Psoas muscle (tissue), 8 donors: ENCODE measurements at places on chromosomes 2 and 18. TPM values are rescaled to one million over a fixed set of nuclear protein-coding genes. Genes with fewer than 3 reads are reported as not detected.

Gene LOXL3
- 1.2 TPM for total RNA-seq

Gene TLX2
- not detected for total RNA-seq

Gene EML6
- 8.0 TPM for total RNA-seq

Gene SCN7A
- 2.5 TPM for total RNA-seq

Gene SIX3
- total RNA-seq: not detected

Gene CD28
- 0.17 TPM for total RNA-seq

GRCh38 chr2:119696005-119696404 is 17.0 kb downstream of the TMEM177 start:
- H3K27me3 ChIP-seq: no peaks in the 10 kb centered on the region
- H3K27ac ChIP-seq: no peak overlapping the region
- peaks cover 5% of the 10 kb centered on the region for H3K4me1 ChIP-seq
- no peaks in the 10 kb centered on the region for H3K36me3 ChIP-seq

DNA sequence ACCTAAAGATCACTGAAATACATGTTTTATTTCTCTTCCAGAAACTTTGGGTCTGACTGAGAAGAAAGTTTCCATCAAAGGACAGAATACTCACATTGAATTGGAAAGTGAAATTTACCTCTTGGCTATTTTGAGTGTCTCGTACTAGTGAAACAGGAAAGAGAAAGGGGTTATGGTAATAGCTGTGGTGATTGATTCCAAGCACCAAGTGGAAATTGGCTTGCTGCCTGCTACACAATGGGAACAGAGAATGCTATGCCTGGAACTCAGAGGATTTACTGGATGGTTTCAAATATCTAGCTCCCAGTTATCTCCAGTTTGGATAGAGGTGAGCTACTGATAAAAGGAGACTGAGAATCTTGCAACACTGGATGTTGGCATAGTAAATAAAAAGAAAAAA is 492.8 kb upstream of the FSIP2 start:
- no peak overlapping the region for H3K27ac ChIP-seq
- H3K36me3 ChIP-seq: no peaks in the 10 kb centered on the region
- no peaks in the 10 kb centered on the region for H3K4me1 ChIP-seq
- H3K27me3 ChIP-seq: no peaks in the 10 kb centered on the region
- H3K4me3 ChIP-seq: no peak overlapping the region
- DNase-seq: no peak

DNA sequence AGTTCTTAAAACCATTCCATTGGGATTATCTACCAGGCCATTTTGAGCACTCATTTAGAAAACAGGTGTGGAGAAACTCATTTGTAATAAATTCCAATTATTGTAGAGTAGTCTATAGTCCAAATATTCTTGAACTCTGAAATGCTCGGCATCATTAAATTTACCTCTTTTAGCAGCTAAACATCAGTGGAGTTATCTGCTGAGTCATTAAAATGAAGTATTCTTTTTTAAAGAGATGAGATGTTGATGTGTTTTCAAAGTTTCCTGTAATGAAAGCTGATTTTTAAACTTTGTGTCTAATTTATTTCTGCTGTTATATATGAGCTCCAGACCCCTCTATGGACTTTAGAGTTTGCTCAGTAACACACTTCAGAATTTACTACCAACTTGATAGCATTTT is 1635.2 kb downstream of the SUCLG1 start:
- no peak for DNase-seq
- no peaks in the 10 kb centered on the region for H3K27me3 ChIP-seq
- no peak overlapping the region for H3K4me3 ChIP-seq
- no peaks in the 10 kb centered on the region for H3K4me1 ChIP-seq

DNA sequence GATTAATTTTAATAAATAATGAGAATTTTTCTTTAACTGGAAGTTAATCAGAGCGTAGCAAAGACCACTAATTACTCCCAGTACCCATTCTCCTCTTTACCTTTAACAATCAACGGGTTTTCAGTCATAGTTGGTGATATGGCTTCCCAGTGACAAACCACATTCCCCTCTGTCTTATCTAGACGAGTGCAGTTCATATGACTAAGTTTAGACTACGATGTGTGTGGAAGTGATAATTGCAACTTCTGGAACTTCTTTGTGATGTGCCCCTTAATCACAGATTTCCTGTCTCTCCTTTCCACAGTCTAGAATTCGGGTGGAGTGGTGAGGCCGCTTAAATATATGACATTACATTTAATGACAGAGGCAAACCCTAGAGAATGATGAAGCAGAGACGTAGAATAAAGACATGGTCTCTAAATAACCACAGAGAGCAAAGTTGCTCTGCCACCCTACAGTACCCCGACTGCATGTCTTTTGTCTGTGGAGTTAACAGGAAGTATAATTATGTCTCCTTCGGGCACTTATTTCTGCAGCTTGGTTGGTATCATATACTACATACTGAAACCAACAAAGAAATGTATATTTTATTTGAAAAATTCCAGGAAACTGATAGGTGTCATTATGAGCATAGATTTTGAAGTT is 693.3 kb upstream of the CDH7 start:
- no peaks in the 10 kb centered on the region for H3K36me3 ChIP-seq
- no peak overlapping the region for H3K27ac ChIP-seq
- no peaks in the 10 kb centered on the region for H3K4me1 ChIP-seq
- H3K4me3 ChIP-seq: no peak overlapping the region

DNA sequence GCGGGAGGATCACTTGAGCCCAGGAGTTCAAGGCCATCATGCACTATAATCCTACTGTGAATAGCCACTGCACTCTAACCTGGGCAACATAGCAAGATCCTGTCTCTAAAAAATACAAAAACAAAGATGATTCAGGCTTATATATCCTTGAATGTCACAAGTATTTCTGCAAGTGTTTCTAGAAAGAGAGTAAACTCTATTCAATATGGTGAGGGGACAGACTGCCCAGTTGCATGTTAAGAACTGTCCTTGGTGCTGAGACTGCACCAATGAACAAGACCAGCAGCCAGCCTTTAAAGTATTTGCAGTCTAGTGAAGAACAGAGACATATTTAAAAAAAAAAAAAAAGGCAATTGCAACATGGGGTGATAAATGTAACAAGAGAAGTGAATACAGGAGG is 16.4 kb downstream of the MAP3K19 start:
- no peak overlapping the region for H3K4me3 ChIP-seq
- DNase-seq: no peak
- H3K27ac ChIP-seq: no peak overlapping the region
- H3K36me3 ChIP-seq: no peaks in the 10 kb centered on the region

- H3K4me1 ChIP-seq: no peaks in the 10 kb centered on the region
- H3K4me3 ChIP-seq: no peak overlapping the region
- no peak for DNase-seq
- no peaks in the 10 kb centered on the region for H3K36me3 ChIP-seq
Observed at GRCh38 chr2:31054842-31055388, 83.3 kb downstream of the GALNT14 start.

DNA sequence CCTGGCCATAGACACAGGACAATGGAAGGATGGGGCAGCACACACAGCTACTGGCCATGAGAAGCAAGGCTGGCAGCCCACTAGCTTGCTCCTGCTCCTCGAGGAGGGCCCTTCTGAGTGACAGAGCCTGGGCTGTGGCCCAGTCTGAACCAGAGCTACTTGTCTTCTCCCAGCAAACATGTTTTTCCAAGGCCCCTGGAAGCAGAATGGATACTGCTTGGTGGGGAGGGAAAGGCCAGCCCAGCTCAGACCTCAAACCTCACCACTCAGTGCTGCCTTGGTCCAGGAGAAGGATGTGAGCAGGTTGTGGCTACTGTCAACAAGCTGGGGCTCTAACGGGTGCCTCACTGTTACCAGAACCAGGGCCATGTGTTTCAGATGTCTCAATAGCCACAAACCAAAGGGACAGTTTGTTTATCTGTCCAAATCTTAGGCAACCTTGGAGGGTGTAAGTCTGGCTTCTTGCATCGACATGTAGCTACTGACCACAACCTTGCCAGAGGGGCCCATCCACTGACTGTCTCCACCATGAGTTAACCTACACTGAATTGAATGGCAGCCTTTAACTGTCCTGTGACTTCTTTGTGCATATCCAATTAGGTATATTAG is 98.6 kb downstream of the TGFA start:
- H3K4me1 ChIP-seq: no peaks in the 10 kb centered on the region
- no peaks in the 10 kb centered on the region for H3K27me3 ChIP-seq
- no peak overlapping the region for H3K27ac ChIP-seq
- DNase-seq: no peak

DNA sequence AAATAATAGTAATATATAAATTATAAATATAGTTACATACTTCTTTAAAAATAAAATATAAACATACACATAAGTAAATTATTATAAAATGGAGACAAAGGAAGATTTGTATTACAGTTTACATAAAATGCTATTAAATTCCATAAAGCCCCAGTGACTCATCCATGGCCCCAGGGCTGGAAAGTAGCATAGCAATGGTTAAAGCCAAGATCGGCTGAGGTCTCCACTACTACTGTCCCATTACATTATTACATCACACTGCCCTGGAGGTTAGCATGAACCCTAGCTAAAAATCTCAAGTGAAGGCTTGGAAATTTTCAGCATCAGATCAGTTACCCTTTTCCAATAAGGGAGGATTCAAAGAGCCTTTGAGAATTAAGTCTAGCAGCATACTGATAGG is 936.2 kb downstream of the DSC3 start:
- H3K4me1 ChIP-seq: no peaks in the 10 kb centered on the region
- H3K4me3 ChIP-seq: no peak overlapping the region
- no peak overlapping the region for H3K27ac ChIP-seq
- no peaks in the 10 kb centered on the region for H3K36me3 ChIP-seq
- no peak for DNase-seq

DNA sequence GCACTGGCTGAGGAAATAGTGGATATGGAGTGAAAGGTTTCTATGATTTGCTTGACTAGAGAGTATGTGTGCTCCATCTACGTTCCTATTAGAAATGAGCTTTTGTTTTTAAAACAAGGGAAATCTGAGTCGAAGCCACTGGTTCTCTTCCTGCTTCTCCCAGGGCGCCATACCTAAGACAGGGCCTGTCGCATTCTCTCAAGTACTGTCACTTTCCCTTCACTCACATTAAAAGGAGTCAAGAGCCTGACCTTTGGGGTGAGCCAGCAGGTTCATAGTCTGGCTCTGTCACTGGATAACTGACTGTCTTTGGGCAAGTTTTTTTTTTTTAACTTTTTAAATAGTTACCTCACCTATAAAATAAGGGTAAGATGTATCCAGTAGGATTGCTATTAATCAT is 121.0 kb downstream of the MAP3K20 start:
- H3K36me3 ChIP-seq: peaks cover 75% of the 10 kb centered on the region
- no peaks in the 10 kb centered on the region for H3K27me3 ChIP-seq
- no peak for DNase-seq
- no peak overlapping the region for H3K4me3 ChIP-seq

DNA sequence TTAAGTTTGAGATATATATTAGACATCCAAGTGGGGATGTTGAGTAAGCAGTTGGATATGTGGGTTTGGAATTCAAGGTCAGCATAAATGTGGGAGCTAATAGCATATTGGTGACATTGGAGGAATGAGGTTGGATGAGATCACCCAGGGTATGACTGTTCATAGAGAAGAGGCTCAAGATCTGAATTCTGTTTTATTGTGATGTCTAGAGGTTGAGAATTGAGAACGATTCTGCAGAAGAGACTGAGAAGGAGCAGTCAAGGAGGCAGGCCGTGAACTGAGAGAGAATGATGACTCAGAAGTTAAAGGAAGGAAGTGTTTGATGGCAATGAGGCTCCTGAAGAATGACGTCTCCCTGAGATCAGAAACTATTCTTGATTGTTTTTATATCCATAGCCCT is 5.9 kb downstream of the SERPINB11 start:
- DNase-seq: no peak
- no peak overlapping the region for H3K4me3 ChIP-seq
- no peak overlapping the region for H3K27ac ChIP-seq
- H3K36me3 ChIP-seq: no peaks in the 10 kb centered on the region
- H3K27me3 ChIP-seq: no peaks in the 10 kb centered on the region
- H3K4me1 ChIP-seq: no peaks in the 10 kb centered on the region

- H3K36me3 ChIP-seq: no peaks in the 10 kb centered on the region
- no peaks in the 10 kb centered on the region for H3K27me3 ChIP-seq
- DNase-seq: no peak
- no peak overlapping the region for H3K4me3 ChIP-seq
Observed at GRCh38 chr2:139055202-139055601, 275.0 kb upstream of the NXPH2 start.

DNA sequence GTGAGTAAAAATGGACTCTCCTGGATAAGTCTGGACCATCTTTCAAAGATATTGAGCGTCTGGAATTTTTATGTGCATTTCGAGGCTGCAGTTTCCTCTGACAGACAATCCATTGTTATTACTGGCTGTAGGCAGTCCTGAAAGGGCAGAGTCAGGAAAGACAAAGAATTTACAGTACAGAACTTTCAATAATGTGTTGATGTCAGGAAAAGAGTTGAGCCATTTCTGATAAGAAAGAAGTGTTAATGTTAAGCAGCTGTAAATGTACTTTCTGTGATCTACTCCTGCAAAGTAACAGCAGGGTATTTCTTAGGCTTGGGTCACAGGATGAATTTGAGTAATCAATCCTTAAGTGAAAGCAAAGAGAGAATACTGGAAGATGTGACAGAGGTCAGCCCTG is 29.8 kb downstream of the TSPYL6 start:
- H3K36me3 ChIP-seq: no peaks in the 10 kb centered on the region
- no peaks in the 10 kb centered on the region for H3K27me3 ChIP-seq
- no peak overlapping the region for H3K4me3 ChIP-seq
- no peak overlapping the region for H3K27ac ChIP-seq
- H3K4me1 ChIP-seq: peaks cover 15% of the 10 kb centered on the region

GRCh38 chr18:59569390-59569791 is 127.8 kb downstream of the CCBE1 start:
- no peak overlapping the region for H3K4me3 ChIP-seq
- H3K27me3 ChIP-seq: peaks cover 2% of the 10 kb centered on the region
- no peaks in the 10 kb centered on the region for H3K36me3 ChIP-seq
- DNase-seq: no peak

- no peak overlapping the region for H3K4me3 ChIP-seq
- H3K4me1 ChIP-seq: no peaks in the 10 kb centered on the region
- no peaks in the 10 kb centered on the region for H3K36me3 ChIP-seq
Observed at GRCh38 chr18:65610939-65611338, 139.9 kb upstream of the CDH7 start.

GRCh38 chr2:9657731-9658130 is 26.9 kb upstream of the YWHAQ start:
- no peaks in the 10 kb centered on the region for H3K27me3 ChIP-seq
- H3K4me3 ChIP-seq: no peak overlapping the region
- H3K36me3 ChIP-seq: no peaks in the 10 kb centered on the region
- no peak overlapping the region for H3K27ac ChIP-seq

DNA sequence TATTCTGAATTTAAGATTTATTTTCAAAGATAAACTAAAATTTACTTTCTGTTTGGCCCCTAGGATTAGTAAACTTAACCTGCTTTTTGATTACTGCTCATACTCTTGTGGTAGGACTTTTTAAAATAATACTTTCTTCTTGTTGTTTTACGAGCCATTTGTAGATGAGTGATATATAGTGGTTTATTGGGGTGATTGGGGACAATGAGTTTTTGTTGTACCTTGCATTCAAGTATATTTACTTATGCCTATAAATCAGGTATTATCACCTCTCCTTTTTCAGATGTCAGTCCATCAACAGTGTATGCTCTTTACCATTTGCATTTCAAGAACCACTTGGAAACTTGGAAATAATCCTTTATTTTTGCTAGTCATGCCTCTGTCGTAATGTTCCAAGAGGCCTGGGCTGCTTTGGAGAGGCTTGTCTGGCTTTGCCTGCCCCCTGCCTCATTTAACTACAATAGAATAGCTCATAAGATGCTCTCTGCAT is 131.3 kb downstream of the COMMD1 start:
- no peaks in the 10 kb centered on the region for H3K36me3 ChIP-seq
- no peak for DNase-seq
- no peak overlapping the region for H3K4me3 ChIP-seq
- H3K4me1 ChIP-seq: peaks cover 9% of the 10 kb centered on the region

- no peak overlapping the region for H3K4me3 ChIP-seq
- no peak overlapping the region for H3K27ac ChIP-seq
- DNase-seq: no peak
Observed at GRCh38 chr2:51410331-51410730, 378.4 kb upstream of the NRXN1 start.
